ENCODE measurements at places on chromosomes 7 and 10.

GRCh38 chr7:1255817-1256340 is 23.2 kb downstream of the UNCX start:
- DNase-seq, result no peak

GRCh38 chr7:96718107-96719003 is 8.7 kb upstream of the SEM1 start:
- no peak for DNase-seq

DNA sequence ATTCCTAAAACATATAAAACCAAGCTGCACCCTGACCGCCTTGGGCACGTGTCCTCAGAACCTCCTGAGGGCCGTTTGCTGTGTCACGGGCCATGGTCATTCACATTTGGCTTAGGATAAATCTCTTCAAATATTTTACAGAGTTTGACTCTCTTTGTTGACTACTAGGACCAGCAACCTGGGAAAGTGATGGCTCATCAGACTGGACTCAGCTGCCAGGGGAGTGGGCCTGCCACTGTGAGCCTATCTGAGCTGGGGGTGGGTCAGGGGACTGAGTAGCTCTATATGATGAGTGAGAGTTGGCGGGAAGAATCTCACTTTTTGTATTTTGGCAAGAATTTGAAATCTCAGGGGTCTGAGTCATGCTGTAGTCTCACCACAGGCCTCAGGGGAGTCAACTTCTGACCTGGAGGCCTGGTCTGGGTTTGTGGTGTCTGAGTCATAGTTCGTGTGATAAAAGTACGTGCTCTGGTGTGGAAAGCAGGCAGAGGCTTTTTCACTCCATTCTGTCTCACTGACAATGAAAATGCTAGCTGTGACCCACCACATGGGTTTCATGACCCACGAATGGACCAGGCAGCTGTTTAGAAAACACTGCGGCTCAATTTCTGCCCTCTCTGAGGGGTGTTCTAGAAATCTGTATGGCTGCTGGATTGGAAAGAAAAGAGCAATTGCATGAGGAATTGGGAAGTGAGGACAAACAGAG is 4.2 kb upstream of the UPP1 start:
- no peak for DNase-seq

DNA sequence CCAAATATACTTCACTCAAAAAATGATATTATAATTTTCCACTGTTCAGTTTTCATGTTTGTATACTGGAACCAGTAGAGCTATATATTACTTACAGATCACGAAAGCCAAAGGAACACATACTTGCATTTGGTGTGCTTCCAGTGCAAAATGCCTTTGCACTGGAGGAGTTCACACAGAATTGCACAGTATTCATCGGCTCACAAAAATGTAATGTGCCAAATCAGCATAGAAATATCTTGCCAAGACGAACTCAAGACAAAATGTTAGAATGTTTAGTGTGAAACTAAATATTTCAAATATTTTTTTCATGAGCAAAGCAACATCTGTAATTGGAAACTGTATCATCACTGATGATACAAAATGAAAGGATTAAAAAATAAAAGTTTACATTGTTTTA is 646.2 kb upstream of the SEMA3D start:
- DNase-seq, result no peak

- no peak for DNase-seq
Observed at GRCh38 chr7:101173752-101174244, 6.3 kb downstream of the NAT16 start.

DNA sequence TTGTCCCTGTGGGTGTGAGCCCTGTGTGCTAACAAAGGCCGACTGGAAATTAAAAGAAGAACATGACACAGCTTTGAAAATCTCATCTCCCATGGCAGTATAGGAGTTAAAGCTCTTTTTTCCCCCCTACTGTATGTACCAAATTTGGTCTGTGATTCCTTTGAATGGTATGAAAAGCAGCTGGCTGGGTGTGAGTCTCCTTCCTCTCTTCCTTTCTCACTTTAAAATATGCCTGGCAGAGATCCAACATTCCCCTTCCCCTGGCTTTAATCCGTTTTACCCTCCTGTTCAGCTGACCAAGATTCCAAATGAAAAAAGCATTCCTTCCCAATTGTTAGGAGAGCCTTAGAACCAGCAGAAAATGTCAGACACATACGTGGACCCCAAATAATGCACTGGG is 225.0 kb upstream of the CELF2 start:
- peak; percentile 19 for DNase-seq
